Stimulated activated CD4-positive, alpha-beta T cell treated with anti-CD3 and anti-CD28 coated beads, Interleukin-12 subunit alpha, Interleukin-12 subunit beta, amount 100 ng/mL, for 24 hours (primary cell): ENCODE measurements at places on chromosomes 6 and 20.

DNA sequence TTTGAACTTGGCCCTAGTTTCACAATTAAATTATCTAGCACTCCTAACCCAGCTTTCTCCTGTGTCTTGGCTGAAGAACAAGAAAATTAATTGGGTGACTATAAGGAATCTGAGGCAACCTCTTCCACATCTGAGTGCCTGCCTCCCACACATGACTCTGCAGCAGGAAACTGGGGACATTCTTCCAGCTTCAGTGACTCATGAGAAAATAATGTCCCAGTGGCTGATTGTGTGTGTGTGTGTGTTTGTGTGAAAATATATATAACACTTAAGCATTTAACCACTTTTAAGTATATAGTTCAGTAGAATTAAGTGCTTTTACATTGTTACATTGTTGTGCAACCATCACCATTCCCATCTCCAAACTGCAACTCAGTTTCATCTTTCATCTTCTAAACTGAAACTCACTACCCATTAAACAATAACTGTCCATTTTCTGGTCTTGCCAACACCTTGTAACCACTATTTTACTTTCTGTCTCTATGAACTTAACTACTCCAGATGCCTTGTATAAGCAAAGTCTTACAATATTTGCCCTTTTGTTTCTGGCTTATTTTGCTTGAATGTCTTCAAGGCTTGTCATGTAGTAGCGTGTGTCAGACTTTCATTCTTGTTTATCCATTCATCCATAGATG, 8.7 kb downstream of the TRIM38 start:
- DNase-seq, result no peak

GRCh38 chr6:81894306-81894705, 141.8 kb upstream of the TENT5A start:
- DNase-seq, result no peak

DNA sequence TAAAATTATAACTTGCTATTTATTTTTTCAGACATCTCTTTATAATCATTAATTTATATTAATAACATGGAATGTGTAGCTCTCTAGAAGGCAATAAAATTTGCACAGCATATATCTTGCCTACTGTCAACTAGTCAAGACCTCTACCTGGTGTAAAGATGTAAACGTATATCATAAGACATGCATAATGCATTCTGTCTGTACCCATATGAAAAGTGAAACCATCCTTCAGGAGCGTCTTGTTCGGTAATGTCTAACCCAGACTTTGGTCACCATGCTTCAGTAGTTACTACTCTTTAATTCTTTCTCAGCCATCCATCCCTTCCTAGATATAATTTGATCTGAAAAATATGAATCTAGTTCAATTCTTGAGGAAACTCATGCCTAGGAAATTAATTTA, 21.0 kb downstream of the CEP43 start:
- no peak for DNase-seq

GRCh38 chr6:57324538-57324937, 7.1 kb downstream of the PRIM2 start:
- DNase-seq, result no peak

DNA sequence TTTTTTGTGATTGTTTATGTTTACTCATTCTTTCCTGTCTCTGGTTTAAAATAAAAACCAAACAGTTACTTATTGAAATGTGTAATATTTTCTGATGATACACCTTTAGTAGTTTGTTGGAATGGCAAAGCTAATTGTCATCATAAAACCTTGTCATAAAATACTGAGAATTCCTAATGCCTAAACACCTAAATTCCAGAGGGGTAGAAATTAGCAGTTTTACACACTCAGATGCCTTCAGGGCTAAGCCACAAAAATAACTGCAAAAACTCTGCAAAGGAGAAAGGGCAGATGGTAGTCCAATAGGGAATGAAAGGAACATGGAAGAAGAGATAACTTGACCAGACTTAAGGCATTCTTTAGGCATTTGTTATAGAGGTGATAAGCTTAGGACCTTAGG, 30.3 kb downstream of the FAM83B start:
- DNase-seq, result no peak

- DNase-seq, result no peak
Observed at GRCh38 chr20:32957459-32957858, 46.8 kb downstream of the SUN5 start.

DNA sequence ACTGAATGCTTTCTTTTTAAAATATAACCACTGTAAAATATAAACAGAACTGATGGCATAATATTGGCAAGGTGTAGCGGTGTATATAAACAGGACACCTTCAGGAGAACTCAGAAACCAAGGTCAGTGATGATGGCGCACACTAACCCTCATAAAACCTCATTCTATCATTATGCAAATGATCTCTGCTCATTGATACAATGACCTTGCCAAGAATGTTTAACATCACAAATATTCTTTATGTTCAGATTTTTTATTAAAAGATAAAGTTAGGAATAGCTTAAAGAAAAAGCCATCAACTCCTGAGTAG, 48.6 kb upstream of the DST start:
- DNase-seq, result no peak

DNA sequence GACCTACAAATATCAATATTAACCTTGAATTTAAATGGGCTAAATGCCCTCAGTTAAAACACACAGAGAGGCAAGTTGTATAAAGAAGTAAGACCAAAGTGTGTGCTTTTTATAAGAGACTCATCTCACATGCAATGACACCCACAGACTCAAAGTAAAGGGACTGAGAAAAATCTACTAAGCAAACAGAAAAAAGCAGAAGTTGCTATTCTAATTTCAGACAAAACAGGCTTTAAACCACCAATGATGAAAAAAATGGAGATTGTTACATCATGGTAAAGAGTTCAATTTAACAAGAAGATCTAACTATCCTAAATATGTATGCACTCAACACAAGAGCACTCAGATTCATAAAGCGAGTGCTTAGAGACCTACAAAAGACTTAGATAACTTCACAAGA, 741.9 kb upstream of the MARCKS start:
- DNase-seq, result no peak

- no peak for DNase-seq
Observed at GRCh38 chr6:100987556-100987955, 106.4 kb upstream of the ASCC3 start.

GRCh38 chr6:66496659-66497058, 789.6 kb upstream of the EYS start:
- no peak for DNase-seq

DNA sequence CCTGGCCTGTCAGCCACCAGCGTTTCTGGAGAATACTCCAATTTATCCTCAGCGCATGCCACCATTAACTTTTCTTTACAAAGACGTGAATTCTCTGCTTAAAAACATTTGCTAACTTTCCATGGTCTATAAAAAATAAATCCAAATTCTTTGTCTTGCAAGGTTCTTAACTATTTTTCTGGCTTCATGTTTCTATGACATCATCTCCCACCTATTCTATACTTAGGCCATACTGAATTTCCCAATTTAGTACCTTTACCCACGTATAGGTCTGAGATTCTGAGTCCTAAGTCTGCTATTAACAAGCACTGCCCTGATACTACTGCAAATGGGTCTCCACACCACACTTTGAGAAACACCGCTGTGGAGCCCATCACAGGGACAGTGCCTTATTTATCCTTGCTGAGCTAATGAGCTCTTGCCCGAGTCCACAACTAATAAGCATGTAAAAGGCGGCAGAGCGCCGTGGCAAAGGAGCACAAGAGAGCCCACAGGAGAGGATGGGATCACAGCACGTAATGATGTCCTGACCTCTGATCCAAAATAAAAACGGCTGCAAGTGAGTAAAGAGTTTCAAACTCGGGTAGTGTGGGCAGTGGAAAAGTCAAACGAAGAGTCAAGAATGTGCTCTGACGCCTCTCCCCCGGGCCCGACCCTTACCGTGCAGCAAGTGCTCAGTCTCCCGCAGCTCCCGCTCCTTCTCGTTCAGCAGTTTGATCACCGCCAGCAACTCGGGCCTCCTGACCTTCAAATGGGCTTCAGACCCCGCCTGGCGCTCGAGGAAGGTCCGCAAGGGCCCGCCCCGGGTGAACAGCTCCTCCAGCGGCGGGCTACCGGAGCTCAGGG, 519 bp downstream of the MTRF1L start:
- DNase-seq, result no peak

GRCh38 chr6:14965424-14966075, 280.3 kb upstream of the JARID2 start:
- DNase-seq, result no peak

- no peak for DNase-seq
Observed at GRCh38 chr20:51510169-51510568, 32.4 kb downstream of the NFATC2 start.

- DNase-seq, result peak; percentile 48
Observed at GRCh38 chr6:32840604-32841246, 2.2 kb upstream of the TAP2 start.

GRCh38 chr20:48751871-48752270, 75.9 kb downstream of the PREX1 start:
- no peak for DNase-seq

GRCh38 chr6:154154389-154154967, 115.4 kb downstream of the OPRM1 start:
- no peak for DNase-seq

DNA sequence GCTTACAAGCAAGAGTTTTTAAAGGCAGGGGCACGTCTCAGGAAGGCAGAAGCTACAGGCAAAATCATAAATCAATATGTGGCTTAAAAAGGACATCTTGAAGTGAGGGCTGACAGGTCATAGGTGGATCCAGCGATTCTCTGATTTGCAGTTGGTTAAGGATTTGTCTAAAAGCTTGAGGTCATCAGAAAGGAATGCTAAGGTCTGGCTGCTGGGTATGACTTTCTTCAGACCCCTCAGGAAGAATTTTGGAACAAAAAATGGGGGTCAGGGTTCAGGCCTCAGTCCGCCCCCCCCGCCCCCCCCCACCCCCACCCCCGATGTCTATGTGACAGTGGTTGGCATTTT, 261.9 kb downstream of the CDH4 start:
- no peak for DNase-seq

DNA sequence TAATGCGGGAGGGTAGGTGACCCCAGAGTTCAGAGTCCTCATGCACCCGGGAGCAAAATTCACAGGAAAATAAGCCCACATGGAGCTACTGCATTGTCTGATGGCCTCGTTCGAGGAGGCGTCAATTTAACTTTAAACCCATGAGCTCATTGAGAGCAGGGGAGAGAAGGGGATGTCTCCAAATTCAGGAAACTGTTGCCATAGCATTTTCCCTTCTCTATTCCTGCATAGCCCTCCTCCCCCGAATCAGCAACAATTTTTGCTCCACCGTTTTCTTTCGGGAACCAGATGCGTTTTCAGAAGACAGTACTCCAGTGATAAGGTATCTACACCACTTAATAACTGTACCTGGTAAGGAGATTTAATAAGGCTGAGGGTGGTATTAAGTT, 324 bp upstream of the LAMP5 start:
- no peak for DNase-seq

DNA sequence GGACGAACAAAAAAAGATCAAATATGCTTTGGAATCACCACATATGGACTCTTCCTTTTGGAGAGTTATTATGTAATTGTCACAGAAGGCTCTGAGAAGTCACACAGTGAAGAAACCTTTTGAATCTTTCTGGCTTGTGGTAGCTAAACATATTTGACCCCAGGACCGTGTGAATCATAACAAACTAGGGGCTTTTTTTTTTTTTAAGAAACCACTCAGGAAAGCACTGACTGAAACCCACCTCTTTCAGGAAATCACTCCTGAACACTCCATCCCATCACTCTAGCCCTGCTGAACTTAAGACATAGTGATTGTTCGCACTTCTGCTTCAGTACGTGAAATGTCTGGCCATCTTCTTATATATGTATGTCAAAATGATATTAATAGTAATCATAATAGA, 495.9 kb upstream of the ARID1B start:
- DNase-seq, result no peak

GRCh38 chr20:6530254-6530653, 237.2 kb upstream of the BMP2 start:
- no peak for DNase-seq

DNA sequence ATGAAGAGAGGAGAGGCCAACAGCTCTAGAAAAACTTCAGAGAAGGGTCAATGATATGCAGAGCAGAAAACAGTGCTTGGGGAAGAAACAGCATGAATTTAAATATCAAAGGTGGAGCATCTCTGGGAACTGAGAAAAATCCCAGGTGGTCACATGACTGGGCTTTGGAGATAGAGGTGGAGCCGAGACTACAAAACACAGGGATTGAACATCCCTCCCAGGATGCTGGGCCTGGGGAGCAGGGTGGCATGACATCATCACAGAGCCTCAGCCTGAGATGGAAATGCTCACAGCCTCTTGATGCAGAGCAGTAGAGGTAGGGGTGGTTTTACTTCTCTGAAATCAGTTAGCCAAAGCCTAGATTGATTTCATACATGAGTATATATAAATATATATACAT, 529.5 kb downstream of the PRKN start:
- no peak for DNase-seq

DNA sequence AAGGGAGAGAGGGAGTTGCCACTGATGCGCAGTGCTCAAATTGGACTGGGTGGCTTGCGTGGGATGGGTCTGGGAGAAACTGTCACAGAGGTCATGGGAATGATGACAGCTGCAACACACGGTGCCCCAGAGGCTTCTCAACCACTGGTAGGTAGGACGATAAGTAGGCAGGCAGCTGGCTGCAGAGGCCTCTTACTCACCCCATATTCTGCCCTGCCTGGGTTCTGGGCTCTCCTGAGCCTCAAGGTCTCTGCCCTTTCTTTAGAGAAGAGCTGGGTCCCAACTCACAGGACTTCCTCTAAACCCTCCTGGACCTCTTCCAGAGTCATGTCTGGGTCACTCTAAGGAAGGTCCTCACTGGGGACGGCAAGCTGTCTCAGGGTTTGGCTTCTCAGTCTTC, 37.2 kb upstream of the RNF24 start:
- DNase-seq, result no peak

DNA sequence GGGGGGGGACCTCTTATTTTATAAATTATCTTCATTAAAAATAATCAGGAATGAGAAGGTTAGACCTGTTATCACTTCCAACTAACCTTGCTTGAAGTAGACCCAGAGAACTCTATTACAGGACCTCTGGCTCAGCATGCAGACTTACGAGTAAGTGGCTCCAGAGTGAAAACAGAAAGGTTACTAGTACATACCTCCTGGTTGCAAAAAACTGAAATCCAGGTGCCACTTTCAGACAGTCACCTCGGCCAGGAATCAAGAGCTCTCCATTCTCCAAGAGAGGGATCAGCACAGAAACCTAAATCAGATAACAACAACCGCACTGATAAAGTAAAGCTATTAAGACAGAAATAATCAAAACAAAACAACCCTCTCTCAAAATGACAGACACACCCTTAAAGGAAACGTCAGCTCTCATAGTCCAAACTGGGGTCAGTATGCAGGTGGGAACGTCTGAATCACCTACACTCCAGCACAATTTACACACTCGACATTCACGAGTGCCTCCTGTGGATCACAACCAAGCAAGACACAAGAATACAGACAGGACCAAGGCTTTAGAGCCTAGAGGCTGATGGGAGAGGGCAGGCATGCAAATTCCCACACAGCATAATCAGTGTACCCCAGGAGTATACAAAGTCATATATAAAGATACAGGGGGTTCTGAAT, 31.8 kb downstream of the MDN1 start:
- DNase-seq, result no peak

GRCh38 chr20:17538517-17539170, 7.5 kb upstream of the BFSP1 start:
- no peak for DNase-seq
